ENCODE measurements at places on chromosomes 12 and 14.

DNA sequence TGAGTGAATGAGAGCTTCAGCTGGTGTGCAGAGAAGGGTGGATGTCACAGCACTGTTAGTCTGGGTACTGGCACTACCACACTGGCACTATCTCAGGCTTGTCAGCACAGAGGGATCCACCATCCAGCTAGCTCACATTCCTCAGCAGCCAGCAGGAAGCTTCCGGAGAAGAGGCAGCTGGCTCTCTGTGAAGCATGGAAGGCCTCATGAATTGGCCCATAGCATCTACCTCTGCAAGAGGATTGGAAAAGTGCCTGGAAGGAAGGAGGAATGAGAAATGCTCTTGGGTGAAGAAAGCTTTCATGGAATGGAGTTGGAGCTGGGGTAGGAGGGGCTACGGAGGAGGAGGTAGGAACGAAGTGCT, 9.9 kb downstream of the KRT83 start:
- no peak for DNase-seq

DNA sequence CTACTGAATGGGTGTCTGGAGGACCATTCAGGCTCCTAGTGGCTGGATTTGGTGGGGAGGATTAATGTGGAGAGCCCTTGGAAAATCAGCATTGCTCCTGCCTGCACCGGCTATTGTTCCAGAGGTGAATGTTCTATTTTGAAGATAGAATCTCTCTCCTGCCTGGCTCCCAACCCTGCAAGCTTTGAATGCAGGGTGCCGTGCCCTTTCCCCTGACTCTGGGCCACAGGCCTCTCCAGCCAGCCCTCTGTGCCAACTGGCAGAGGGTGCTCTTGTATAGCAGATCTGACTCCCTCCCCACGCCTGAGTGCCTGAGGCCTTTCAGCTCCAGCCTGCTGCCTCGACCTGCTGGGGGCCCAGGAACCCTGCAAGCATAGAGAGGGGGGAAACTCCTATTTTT, 106.8 kb downstream of the TMEM260 start:
- DNase-seq: no peak

DNA sequence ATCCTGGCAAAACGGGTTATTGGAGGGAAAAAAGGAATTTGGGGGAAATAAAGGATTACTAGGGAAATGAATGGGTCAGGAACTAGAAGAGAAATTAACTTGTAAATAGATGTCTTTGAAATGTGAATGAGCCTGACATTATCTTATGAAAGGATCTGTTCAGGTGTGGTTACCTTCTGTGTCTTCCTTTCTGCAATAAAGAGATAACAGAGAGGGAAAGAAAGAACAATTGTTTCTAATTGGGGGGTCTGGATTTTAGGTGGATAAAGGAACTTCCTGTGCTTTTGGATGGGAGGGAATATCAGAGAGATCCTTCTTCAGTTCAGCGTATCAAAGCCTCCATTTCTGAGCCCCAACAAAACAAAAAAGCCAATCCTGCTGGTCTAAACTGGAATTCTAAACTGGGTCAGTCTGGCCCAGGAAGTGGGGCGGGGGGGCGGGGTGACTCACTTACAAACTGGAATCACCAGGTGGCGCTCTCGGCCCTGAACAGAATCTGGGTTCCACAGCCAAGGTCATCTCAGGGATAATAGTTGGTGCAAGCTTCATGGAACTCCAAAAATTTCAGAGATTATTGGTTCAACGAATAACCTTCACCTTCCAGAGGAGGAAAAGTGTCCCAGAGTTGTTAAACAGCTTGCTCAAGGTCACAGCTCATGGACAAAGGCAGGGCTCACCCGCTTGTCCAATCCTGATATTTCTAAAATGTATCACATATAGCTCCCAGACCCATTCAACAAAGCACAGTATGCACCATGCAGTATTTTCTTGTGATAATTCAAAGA, 15.2 kb upstream of the PEBP1 start:
- peak; percentile 53 for DNase-seq

DNA sequence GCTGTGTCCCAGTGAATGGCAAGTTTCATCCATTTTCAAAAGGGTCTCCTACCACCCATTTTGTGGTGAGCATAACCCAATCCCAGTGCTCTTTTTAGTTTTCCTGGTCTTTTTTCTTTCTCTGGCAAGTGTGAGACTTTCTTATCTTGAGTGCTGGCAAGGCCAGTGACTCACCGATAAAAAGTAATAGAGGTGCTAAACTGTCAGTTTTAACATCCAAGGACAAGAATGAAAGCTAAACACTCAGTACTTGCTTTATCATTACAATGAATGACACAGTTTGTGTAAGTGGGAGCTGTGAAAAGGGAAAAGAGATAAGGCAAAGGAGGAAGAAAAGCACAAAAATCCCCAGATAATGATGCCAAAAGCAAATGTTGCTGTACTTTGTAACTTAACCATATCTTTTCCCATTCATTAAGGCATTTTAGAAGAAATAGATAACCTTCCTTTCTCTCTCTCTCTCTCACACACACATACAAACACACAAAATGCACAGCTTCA, 4.9 kb upstream of the LRIG3 start:
- no peak for DNase-seq

DNA sequence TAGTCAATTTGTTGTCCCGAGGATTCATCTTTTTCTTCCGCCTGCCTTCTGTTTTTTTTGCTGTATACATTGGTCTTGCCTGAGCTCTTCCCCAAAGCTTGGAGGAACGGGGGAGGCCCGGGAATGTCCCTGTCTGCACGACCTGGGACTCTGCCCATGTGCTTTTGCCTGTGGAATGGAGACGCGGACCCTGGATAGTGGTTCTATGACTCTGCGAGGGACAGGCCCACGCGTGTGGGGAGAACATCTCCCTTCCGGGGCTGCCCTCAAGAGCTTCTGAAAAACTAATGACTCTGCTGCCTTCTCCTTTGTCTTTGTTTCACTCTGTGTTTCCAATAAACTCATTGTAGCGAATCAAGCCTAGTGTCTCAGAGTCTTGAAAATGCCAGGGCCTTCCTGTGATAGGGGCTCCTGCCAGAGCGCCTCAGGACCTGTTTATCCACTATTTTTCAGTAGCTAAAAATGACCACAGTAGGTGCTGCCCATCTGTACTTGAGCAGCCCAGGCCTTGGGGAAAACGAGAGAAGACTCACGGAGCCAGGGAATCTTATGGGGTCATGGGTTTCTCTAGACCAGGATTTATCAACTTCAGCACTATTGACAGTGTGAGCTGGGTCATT, 12.3 kb downstream of the KRT83 start:
- DNase-seq: no peak

DNA sequence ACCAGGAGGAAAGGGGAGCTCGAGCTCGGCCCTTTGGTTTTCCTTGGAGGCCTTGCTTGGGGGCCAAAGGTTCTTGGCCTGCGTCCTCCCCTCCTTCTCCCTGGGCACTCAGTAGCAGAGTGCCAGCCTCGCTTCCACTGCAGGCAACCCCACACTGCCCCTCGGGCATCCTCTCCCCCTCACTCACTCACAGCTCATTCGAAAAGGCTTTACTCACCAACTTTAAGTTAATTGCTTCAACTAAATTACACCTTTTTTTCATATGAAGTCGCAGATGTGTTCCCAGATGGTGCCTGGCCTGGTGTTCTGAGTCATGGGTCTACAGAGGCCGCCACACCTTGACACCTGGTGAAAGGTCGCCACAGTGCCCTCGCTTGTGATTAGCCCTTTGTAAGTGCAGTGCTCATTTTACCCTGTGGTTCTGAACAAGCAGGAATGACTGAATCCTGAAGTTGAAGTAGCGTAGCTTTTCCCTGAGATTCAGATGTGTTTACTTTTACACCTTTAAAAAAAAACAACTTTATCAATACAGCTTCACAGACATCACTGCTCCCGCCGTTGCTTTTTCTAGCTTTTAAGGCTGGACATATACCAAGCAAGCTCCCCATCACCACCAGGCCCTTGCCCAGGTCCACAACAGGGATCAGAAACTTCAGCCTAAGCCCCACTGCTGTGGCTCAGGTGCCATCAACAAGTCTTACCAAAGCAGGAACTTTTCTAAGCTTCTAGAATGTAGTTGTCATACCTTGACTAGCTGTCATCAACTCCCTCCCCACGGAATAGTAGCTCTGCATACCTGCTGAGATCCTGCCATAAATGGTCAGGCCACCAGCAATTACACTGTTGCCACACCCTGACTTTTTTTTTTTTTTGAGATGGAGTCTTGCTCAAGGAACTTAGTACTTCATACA, 20.3 kb upstream of the ADIPOR2 start:
- DNase-seq: no peak

GRCh38 chr14:74563233-74563585, 48.8 kb downstream of the LTBP2 start:
- no peak for DNase-seq

DNA sequence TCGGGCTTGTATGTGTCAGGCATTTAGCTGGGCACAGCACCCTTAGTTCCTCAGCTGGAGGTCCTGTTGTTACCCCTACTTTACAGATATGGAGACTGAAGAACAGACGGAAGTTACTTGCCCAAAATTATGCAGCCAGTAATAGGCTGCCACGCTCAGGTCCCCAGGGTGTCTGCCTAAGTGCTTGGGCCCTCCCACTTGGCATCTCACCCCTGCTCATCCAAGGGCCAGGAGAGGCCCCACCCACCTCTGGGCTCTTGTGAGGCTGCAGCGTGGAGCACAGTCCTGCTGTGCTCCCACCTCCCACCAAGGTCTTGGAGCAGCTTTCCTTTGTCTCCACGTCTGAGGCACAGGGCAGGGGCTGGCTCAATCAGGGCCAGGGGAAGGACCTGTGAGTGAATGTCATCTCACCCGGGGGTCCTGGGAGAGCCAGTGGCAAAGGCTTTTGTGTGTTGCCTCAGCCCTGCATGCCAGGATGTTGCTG, 64.6 kb downstream of the BEGAIN start:
- DNase-seq: no peak

DNA sequence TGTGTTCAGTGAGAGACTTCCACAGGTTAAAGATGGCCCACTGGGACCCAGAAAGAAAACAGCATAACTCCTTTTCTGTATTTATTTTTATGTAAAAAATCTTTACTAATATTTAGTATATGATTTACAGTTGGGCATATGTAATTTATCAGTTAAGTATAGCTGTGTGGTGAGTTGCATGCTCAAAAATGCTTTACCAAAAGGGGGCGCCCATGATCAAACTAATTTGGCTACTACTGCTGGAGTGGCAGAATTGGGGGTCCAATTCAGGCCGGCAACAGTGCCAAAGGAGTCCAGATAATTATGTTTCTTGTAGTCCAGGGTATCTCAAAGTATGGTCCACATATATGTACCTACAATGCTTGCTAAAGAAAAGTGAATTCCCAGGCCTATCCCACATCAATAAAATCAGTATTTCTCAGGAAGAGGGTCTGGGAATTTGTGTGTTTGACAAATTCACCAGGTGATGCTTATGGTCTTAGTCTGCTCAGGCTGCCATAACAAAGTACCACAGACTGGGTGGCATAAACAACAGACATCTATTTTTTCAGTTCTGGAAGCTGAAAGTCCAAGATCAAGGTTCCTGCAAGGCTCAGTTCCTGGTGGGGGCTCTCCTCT, 152.0 kb downstream of the KTN1 start:
- DNase-seq: no peak

GRCh38 chr14:59465316-59466135, at the start of gene GPR135:
Gene GPR135, minus strand, starts transcription at chr14:59465380. Its CDS starts 154 bp downstream, at chr14:59465226.
- DNase-seq: no peak

GRCh38 chr14:103014466-103015228, 42.7 kb downstream of the CDC42BPB start:
- peak; percentile 53 for DNase-seq

DNA sequence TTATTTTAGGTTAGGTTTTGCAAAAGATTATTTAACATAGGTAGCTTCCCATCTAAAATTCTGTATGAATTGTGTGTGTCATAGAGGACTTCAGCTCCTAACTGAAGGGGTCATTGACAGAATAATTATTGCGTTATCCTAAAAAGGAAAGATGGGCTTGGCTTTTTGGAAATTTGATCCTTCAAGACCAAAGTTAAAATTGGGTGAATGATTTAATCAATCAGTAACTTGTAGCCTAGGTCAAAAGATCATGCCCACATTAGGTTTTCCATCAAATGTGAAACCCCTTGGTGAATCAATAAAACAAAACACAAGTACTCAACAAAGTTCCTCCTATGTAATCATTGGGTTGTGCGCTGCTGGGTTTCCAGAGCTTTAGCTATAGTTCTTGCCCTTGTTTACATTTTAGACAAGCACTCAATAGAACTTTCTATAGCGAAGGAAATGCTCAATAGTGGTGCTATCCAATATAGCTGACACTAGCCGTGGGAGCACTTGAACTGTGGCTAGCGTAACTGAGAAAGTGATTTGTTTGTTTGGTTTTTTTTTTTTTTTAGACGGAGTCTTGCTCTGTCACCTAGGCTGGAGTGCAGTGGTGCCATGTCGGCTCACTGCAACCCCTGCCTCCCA, 37.6 kb upstream of the ARHGAP5 start:
- DNase-seq: no peak

- DNase-seq: no peak
Observed at GRCh38 chr12:117019866-117020265, 79.3 kb downstream of the TESC start.

GRCh38 chr12:52145228-52146088, 46.4 kb downstream of the KRT80 start:
- no peak for DNase-seq

DNA sequence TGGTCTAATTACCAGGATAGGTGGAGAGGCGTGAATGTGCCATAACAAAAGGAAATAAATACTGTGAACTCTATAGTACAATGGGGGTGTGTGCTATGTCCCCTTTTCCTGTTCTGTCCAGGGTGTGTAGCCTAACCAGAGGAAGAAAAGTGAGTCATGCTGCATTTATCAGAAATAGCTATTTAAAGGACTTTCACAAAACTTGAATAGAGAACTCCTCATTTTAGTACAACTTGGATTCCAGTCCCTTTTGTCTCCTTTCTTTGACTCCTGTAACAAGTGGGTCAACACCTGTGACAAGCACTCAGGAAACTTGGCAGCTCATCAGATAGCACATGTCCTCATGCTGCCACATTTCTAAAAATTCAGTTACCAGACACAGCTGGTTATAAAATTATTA, 123.4 kb downstream of the CCDC91 start:
- peak; percentile 36 for DNase-seq

DNA sequence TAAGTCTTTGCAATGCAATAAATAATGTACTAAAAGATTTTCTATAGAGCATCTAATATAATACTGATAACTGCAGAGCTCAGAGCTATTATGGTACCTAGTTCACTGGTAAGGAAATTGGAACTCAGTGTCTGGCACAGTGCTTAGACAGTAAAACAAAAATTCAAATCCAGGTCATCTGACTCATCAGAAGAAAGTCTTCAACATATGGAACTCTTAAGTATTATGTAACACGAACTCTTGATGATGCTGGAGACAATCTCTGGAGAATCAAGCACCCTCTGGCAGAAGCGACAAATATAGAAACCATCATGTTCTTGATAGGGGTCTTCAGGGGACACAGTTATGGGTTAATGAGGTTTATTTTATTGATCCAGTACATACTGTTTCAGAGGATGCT, 37.3 kb upstream of the TRHDE start:
- DNase-seq: no peak

Measured in Kasumi-1 (cell line).